ENCODE measurements at places on chromosomes 7 and 10.

- DNase-seq = no peak
These were observed 292.6 kb upstream of the MGMT start for GRCh38 chr10:129174232-129175014.

DNA sequence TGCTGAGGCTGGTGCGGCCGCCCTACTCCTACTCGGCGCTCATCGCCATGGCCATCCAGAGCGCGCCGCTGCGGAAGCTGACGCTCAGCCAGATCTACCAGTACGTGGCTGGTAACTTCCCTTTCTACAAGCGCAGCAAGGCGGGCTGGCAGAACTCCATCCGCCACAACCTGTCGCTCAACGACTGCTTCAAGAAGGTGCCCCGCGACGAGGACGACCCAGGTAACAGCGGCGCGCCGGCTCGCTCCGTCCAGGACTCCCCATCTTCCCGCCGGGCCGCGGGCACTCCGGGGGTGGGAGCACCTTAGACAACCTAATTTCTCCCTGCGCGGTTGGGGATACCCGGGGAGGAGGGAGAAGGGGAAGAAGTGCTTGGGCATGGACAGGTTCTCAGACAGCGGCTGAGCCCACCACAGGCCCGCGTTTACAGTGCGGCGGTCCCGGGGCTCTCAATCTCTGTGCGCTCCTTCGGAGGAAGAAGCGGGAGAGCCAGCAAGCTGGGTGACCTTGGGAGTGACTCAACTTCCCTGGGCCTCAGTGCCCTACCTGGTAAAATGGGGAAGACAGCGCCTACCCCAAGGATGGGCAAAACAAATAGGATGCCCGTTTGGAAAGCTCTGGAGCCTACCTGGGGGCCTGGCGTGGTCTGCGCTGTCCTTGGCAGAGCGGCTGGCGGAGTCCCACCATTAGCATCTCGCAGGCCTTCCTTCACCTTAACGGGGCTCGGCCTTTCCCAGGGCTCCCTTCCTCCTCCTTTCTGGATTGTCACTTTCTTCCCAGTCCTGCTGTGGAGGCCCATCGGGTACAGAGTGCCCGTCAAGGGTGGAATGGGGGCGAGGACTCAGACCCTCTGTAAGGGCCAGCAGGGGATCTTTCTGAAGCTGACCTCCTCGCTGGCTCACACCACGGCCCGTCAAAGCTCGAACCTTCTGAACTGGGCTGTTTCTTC lies 852 bp downstream of the FOXI2 start:
- DNase-seq = no peak

DNA sequence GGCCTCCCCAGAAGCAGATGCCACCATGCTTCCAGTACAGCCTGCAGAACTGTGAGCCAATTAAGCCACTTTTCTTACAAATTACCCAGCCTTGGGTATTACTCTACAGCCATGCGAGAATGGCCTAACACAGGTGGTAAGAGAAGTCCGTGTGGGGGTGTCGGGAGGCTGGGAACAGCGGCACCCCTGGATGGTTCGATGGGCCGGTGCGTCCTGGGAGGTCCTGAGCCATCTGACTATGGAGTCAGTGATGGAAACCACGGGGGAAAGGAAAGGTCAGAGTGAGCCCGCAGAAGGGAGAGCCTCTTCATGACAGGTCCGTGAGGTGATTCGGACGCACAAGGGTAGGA lies 2.5 kb upstream of the PTPRN2 start:
- DNase-seq = no peak

DNA sequence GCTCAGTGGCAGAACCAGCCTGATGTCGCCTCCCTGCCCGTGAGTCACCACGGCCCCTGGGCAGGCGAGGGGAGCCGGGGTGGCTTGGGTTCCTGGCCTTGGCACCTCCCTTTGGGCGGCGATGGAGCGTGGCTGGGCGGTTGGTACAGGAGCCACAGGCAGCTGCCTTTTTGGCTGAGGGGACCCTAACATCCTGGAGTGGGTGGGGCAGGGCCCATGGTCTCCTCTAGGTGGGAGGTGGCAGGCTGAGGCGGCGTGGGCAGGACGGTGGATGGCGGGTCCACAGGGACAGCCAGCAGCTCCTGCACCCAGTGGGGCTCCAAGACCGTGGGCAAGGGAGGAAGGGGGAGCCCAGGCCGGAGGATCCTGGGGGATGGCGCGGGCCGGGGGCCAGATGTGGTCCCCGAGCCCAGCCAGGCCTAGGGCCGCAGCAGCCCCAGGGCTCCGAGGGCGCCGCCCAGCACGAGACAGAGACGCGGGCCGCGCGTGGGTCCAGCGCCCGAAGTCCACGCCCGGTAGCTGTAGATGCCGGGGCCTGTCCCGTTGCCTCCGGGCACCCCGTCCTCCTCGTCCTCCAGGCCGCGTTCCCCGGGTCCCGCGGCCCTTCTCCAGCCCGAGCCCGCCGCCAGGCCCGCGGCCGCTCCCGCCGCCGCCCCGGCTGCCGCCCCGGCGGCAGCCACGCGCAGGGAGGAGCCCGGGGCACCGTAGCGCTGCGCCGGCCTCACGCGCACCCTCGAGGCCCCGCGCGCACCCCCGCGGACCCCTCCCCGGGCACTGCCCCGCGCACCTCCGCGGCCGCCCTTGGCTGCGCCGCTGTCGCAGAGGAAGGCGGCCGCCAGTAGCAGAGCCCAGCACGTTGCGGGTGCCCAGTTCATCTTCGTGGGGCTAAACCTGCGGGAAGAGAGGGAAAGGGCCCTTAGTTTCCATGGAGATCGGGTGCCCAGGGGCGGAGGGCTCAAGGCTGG lies 1.3 kb downstream of the SPRN start:
- peak; percentile 20 for DNase-seq

DNA sequence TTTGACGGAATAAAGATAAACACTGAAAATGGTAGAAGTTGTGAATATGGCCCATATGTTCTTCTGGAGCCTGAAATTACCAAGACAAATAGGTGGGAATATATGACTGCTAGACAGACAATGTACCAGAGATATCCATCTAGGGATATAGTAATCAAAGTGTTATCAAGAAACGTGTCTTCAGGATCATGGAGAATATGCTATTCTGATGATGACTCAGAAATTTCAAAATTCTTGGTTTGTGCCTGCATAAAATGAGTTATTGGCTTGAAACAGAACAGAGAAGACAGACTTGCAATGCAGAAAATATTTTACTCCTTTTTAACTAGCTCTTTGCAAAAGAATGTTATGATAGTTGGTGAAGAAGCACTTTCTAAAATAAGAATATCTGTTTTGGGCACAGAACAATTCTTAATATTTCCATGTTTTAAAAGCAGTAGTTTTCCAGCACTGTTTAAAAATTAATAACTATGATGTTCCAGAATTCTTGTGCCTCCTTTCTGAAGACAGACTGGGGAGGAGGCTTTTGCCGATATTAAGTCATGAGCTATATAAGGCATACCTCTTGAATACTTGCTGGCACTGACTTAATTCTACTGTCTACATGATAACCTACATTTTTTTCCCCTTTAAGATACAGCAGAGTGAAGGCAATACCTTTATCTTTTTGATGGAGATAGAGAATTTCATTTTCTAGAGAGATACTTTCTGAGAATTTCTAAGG lies 34.4 kb upstream of the CABCOCO1 start:
- DNase-seq = no peak

Data from right hindlimb (tissue), 1 donor.